Stimulated activated CD4-positive, alpha-beta T cell treated with anti-CD3 and anti-CD28 coated beads, Interleukin-1b, Interleukin-23, amount 100 ng/mL, for 24 hours (primary cell): ENCODE measurements at places on chromosomes 6 and 20.

DNA sequence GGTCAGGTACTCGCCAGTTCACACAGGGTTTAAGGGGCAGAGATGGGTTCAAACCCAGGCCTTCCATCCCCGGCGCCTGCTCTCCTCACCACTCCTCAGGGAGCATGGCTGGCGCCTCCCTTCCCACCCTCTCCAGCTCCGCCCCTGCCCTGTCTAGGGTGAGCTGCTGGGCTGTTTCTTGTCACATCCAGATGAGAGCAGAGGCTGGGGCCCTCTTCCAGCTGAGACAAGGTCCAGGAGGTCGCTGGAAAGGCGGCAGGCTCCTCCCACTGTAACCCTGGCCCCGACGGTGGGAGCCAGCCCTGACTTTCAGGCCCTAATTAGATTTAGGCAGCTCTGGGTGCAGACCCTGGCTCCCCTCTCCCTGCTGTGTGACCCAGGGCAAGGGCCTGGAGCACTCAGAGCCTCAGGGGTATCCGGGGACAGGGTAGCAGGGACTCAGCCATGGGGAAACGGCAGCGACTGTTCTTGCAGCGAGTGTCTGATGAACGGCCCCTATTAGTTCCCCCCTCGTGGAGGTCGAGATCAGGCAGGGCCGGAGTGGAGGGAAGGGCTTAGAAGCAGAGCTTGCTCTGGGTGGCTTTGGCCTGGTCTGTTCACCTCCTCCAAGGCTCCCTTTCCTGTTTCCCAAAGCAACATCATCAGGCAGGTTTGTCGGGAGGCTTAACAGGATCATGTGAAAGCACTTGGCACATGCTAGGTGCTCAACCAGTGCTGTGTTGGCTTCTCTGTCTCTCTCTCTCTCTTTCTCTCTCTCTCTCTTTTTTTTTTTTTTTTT lies 33.4 kb downstream of the SNAI1 start:
- DNase-seq, result no peak

DNA sequence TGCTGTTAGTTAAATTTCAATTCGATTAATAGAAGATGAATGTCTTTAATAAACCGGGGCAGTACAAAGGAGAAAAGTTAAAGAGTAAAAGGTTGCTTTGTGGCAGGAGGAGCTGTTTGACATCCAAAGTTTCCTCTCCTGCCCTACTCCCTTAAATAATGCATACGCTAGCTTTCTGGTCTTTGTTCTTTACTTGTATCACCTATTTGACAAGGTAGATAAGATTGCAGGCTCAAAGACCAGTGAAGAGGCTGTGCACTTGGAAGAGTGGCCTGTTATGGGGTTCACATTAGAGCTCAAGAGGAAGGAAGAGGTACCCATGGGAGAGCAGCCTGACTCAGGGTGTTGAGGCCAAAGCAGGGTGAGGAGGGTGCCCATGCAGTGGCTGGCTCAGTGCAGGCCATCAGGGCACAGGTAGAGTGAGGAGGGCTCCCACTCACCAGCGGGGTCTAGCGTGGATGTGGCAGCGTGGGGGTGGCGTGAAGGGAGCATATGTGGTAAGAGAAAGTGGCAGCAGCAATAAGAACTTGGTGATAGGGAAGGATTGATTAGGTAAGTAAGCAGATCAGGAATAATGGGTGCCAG lies 29.3 kb upstream of the KLHL31 start:
- DNase-seq, result no peak

DNA sequence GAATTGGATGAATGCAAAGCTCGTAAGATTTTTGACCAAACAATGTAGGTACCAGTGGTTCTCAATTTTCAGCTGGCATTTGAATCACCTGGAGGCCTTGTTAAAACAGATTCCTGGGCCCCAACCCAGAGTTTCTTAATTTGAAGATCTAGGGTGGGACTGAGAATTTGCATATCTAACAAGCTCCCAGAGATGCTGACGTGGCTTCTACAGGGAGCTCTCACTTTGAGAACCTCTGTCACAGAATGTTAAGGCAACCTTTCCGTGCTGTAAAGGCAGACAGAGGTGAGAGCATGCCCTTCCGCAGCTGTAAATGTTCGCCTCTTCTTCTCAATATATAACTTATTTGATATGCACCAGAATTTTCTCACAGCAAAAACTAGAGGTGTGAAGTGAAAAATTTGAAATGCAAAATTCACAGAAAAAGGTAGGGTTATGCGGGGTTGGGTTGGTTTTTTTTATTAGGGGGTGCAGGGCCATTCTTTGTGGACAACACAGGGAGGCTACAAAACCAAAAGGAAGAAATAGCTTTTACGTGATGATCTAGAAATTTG lies 69.4 kb downstream of the BMP2 start:
- DNase-seq, result no peak

GRCh38 chr6:106413016-106413415 lies 52.5 kb downstream of the CRYBG1 start:
- no peak for DNase-seq

GRCh38 chr6:31860349-31860748 lies 2.3 kb downstream of the NEU1 start:
- DNase-seq, result no peak

DNA sequence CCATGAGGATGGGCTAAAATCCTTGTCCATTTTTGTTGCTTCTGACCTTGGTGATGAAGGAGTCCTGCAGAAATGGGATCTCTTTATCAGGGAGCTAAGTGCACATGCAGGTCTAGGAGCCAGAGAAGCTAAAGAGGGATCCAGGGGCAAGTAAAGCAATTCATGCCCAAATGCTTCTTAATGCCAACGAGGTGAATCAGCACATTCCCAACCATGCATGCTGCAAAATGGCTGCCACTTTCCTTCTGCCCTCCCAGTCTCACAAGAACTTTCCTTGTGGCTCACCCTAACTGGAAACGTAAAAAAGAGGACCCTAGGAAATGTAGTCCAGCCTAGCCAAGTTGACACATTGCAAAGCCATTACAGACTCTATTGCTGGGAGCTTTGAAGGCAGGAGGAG lies 298.4 kb downstream of the MAFB start:
- DNase-seq, result no peak

- no peak for DNase-seq
Measured at GRCh38 chr6:170048615-170049256, 242.1 kb downstream of the DLL1 start.

GRCh38 chr20:60050193-60050947 lies 92.1 kb downstream of the CDH26 start:
- DNase-seq, result no peak

DNA sequence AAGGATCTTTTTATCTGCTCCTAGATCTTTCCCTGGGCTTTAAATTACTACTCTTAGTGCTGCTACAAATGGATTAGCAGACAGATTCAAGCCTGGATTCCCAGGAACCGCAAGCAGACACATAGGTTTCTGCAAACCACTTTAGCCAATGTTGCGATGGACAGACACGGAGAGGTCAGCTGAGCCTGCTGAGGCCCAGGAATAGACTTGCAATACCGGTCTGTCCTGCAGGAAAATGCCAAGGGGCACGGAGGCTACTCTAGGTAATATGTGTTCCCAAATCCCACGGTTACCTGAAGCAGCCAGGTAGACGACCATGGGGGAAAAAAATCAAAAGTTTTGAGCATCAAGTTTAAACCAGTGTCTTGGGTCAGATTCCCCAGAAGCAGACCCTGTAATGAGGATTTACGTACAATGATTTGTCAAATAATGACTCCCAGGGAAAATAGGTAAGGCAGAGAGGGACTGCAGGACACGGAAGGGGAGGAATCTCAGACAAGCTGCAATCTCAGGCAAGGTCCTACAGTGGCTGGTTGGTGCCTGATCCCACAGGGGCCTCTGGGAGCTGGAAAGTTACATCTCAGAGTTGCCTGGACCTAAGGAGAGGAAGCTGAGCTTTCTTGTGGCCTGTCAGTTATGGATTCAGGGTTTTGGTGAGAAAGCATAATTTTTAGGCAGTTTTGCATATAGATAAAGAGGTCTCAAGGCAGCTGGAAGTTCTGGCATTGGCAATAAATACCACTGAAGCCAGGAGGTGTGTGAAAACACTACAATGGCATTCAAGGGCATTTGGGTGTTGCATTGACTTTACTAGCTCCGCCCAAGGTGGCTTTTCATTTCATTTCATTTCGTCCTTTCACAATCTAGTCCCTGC lies 12.5 kb downstream of the OTOR start:
- no peak for DNase-seq

- DNase-seq, result no peak
Measured at GRCh38 chr6:14638435-14638905, 520.9 kb downstream of the CD83 start.

DNA sequence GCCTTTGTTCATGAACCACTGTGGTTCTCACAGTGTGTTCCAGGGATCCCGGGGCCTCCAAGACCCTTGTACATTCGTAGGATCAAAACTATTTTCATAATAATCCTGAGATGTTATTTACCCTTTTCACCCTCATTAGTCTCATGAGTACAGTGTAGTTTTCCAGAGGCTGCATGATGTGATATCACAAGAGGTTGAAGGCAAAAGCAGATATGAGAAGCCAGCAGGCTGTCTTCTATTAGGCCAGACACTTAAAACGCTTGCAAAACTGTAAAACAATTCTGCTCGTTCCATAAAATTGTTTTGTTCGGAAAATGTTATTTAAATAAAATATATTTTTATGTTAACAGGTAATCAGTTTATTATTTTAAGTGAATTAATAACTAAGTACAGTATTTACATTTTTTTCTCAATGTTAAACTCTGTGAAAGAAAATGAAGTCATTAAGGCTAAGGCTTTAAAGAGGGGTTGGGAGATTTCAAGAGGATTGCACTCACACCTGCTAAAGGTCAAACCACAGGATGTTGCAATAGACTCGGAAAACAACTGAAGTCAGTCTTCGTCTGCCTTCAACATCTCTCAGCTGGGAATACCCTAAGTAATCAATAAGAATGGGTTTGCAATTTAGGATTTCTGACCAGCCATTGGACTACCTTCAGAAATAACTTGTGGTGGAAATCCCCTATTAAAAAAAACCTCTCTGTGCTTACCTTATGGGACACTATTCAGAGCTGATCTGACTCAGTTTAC lies 474.2 kb downstream of the KIF16B start:
- no peak for DNase-seq

GRCh38 chr6:24287239-24287638 lies 70.6 kb downstream of the DCDC2 start:
- no peak for DNase-seq

GRCh38 chr6:1856381-1856780 lies 246.7 kb downstream of the FOXC1 start:
- no peak for DNase-seq

DNA sequence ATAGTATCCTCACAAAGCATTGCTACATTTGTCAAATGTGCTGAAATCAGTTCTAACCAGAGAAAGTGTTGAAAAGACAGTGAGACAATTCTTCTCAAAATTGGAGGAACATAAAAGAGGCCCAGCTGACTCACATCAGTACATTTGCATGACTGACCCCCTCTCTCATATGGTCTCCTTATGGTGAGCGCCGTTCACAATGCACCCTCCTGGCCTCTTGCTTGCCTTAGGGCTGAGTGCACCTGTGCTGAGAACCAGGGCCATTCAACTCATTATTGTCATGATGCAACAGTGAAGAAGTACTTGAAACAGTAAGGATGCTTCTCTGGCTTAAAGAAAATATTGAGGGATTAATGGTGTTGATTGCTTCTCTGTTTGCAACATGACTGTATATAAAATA lies 375.2 kb upstream of the AGPAT4 start:
- no peak for DNase-seq

- no peak for DNase-seq
Measured at GRCh38 chr20:3447321-3447720, 23.5 kb upstream of the ATRN start.

DNA sequence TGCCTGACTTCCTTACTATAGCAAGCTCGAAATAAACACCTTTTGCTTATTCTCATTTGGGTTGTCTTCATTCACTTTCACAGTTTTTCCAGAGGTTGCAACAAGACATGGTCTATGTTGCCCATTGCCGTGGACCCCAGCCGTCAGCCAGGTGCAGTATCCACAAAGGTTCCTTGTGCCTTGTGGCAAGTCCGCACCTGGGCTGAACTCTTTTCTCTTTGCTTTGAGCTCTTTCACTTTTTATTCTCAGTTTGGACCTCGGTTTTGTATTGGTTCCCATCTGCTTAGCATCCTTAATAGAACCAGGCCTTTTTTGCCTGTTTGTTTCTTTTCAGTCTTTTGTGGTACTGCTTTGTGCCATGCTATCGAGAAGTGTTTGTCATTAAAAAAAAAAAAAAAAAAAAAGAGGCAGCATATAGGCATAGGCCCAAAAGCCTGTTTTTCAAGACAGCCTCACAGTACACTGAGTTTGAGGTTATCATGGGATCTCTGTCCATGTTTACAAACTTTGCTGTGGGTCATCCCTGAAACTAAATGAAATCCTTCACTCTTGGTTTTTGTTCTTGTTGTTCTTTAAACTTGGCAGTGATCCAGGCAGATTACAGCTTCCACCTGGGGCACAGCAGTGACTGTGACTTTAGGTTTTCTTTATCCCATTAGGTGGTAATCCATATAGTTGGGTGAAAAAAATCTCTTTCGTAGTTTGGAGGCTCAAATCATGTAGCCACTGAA lies 33.3 kb downstream of the GSTA3 start:
- DNase-seq, result no peak

DNA sequence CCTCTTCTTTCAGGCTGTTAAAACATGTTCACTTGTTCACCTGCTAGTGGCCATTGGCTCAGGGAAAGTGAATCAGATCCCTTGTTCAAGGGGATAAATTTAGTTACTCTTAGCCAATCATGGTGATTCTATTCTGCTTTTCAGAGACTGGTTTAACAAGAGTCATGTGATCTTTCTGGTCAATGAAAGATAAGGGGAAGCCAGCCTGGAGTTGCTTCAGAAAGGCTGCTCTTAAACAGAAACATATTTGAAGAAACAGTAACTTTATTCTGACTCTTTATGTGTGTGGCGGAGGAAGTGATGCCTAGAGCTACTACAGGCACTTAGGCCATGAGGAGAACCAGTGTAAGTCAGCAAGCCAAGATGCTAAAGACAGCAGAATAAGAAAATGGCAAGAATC lies 28.1 kb upstream of the AHI1 start:
- DNase-seq, result no peak

- no peak for DNase-seq
Measured at GRCh38 chr20:889932-890463, 26.1 kb downstream of the ANGPT4 start.

GRCh38 chr20:35732644-35732982 lies 9.4 kb downstream of the RBM39 start:
- DNase-seq, result no peak

GRCh38 chr6:44373051-44373450 lies 14.5 kb upstream of the CDC5L start:
- no peak for DNase-seq

GRCh38 chr6:118377711-118378414 lies 170.2 kb upstream of the PLN start:
- DNase-seq, result no peak

- DNase-seq, result no peak
Measured at GRCh38 chr6:126015863-126016262, 29.5 kb downstream of the TRMT11 start.

GRCh38 chr6:68087399-68088133 lies 547.5 kb upstream of the ADGRB3 start:
- no peak for DNase-seq
